ENCODE measurements at places on chromosomes 12 and 14.

- DNase-seq = no peak
These were observed 21.7 kb upstream of the VRTN start for GRCh38 chr14:74326369-74327152.

DNA sequence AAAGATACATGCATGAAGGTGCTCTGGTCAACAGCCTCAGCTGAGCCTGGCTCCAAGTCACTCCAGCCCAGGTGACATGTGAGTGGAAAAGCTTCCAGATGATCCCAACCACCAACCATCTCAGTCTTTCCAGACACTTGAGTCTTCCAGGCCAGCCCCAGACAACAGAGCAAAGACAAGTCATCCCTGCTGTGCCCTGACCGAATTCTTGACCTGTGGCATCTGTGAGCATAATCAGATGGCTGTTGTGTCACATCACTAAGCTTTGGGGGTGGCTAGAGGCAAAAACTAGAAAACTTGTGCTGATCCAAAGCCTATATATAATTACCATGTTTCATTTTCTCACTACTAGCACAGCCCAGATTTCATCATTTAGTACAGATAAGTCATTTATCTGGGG lies 50.8 kb upstream of the ISM2 start:
- DNase-seq = no peak

DNA sequence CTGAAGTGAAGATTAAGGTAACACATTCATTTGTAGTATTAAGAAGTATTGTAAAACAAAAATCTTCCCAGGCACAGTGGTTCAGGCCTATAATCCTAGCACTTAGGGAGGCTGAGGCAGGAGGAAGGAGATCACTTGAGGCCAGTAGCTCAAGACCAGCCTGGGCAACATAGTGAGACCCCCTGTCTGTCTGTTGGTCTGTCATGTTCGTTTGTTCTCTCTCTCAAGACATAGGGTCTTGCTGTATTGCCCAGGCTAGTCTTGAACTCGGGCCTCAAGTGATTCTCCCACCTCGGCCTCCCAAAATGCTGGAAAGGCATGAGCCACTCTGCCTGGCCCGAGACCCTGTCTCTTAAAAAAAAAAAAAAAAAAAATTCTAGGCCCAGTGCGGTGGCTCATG lies 6.7 kb downstream of the TULP3 start:
- no peak for DNase-seq

GRCh38 chr14:73250781-73251500 lies 13.6 kb downstream of the PAPLN start:
- no peak for DNase-seq

- no peak for DNase-seq
These were observed 8.3 kb downstream of the FMNL3 start for GRCh38 chr12:49698619-49699545.

- DNase-seq = no peak
These were observed 45.4 kb downstream of the SYNE3 start for GRCh38 chr14:95471016-95471415.

- no peak for DNase-seq
These were observed 29.7 kb downstream of the ATP2A2 start for GRCh38 chr12:110310763-110311162.

DNA sequence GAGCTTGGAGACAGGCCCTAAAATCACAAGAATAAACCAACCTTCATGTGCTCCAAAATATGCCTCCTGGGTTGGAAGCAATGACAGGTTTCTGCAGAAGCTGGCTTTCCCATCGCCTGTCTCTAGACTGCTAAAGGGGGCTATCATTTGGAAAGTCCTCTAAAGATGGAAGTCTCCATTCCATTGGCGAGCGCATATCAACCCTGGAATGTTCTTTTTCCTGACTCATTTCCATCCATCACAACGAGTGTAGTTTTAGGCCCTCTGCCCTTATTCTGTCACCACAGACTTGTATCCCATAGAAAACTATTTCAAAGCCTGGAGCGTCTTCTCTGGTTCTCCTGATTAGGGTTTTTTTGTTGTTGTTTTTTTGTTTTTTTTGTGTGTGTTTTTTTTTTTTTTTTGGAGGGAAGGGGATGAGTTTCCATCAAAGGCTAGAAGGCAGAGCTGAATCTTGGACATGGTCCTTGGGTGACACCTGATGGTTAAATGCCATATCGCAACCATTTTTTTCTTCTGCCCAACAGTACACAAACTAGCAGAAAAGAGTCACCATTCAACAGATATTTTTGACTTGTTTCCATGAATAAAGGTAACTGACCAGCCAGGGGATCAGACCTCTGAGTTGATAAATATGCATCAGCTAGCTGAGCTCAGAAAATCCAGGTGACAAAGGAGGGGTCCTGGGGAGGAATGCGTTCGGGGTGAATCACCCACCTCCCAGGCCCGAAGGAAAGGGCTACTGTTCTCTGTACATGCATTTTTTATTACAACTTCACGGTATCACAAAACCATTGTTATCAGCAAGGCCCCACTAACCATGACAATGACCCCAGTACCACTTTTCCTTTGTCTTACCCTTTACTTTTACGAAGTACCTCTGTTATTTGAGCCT lies 40.5 kb downstream of the KCNA5 start:
- no peak for DNase-seq

- DNase-seq = no peak
These were observed 306.7 kb downstream of the EMP1 start for GRCh38 chr12:13503094-13503835.

DNA sequence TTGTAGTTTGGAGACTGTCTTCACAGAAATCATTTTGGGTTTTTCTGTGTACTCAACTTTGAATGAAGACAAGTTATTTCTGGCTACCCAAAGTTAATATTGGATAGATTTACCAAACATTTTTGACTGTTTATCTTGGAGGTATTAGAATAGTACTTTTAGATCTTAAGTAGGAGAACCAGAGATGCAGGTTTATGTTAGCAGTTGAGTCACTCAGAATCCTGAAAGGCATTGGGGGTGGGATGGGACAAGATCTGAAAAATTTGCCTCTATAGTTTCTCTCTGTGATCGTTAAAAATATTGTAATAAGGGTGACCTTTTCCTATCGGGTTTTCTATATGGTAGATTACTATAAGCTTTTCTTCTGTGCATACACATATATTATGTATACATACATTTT lies 112.3 kb downstream of the TTC6 start:
- no peak for DNase-seq

DNA sequence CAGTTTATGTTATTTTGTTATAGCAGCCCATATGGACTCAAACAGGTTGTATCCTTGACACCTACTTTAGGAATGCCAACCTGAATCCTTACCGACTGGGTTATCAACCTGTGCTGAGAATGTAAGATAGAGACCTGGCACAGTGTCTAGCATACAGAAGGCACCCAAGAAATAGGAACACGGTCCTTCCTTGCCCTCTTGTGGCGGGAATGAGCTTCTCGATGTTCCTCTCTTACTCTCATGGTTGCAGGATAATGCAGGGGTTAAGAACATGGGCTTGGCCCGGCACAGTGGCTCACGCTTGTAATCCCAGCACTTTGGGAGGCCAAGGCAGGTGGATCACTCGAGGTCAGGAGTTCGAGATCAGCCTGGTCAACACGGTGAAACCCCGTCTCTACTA lies 6.5 kb downstream of the C12orf43 start:
- no peak for DNase-seq

- no peak for DNase-seq
These were observed 34.3 kb downstream of the FGD6 start for GRCh38 chr12:95182868-95183415.

DNA sequence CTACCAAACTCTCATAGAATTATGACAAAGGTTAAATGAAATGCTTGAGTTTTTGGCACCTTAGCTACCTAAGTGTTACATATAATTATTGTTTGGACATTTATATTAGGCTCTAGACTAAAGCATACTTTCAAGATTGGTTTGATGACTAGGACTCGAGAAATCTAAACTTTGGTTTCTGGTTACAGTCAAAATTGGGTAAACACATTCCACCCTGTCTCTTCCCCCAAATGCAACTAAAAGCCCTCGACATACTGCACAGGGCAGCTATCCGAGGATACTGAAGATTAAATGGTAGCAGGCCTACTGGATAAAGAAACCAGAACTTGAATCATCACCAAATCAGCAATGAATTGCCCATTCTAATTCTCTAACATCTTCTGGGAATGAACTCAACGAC lies 369.1 kb downstream of the PRKD1 start:
- DNase-seq = no peak

- DNase-seq = no peak
These were observed 19.5 kb downstream of the PLXNC1 start for GRCh38 chr12:94167756-94168416.

DNA sequence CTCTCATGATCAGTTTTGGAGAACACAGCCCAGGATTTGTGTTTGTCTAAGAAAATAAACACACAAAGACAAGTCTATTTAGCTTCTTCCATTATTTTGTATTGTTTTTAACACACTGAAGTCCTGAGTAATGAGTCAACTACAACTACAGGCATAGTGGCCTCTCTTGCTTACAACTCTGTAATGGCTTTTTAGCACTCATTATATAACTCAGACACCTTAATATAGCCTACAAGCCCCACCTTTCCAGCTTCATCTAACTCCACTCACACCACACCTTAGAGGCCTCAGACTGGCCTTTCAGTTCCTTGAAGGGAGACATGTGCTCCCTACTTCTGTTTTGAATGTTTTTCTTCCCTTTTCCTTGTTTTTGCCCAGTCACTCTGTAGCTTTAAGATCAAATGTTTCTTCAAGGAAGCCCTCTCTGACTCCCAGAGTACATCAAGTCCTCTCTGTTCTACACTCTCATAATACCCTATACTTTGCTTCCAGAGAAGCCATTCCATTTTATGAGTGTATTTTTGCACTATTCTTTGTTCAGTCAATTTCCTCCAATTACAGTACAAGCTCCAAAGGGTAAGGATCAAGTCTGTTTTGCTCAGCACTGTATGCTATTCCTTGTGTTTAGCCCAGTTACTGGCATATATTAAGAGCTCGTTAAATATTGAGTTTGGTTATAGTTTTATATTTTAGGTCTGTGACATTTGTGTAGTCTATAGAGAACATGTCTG lies 233.6 kb upstream of the ARHGAP5 start:
- DNase-seq = no peak

- no peak for DNase-seq
These were observed 57.2 kb upstream of the FICD start for GRCh38 chr12:108457734-108458361.

DNA sequence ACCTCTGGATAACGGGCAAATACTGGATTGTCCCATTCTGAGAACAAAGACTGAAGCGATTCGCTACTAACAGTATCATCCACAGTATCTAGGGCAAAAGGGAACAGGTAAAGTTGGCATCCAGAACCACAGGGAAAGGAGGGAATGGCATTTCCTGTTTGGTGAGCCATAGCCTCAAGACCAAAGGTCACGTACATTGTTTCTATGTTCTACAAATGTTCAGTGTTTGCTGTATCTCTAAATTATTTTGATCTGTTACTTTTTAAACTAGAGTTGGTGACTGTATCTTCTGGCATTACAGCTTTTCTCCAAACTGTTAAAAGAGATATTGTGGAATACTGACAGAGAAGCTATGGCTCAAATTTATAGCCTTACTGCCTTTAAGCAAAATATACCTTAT lies 9.7 kb downstream of the MLH3 start:
- no peak for DNase-seq

GRCh38 chr14:21264025-21264801 lies 5.0 kb downstream of the HNRNPC start:
- no peak for DNase-seq

GRCh38 chr12:13504736-13505135 lies 308.2 kb downstream of the EMP1 start:
- DNase-seq = no peak

DNA sequence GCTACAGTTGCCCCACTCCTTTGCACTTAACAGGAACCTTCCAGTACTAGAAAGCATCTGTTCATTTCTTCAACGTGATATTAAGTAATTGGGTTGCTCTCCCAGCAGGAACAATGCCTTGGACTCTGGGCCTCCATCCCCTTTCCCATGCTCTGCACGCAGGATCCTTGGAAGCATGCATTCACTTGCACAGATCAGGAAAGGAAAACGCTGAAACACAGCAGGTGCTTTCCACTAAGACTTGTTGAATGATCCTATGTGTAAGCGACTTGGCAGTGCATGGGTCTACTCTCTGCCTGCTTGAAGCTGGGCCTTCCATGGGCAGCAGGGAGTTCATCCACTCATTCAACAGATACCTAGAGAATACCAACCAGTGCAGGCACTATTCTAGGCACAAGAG lies 2.3 kb downstream of the LTBP2 start:
- DNase-seq = no peak

DNA sequence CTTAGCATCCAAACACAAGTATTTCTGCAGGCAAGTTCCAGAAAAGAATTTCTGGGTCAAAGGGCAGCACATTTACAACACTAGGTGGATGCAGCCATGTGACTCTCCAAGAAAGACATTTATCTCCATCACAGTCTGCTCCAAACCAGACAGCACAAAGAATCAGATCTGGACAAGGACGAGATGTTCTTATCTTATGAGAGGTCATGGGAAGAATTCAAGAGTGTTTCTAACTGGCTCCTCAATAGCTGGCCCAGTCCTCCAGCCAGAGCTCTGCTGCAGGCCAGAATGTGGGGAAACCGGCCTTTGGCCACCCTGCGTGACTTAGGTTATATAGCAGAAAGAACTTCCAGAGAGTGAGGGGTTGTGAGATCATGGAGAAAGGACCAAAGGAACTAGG lies 17.4 kb downstream of the TMEM119 start:
- no peak for DNase-seq

DNA sequence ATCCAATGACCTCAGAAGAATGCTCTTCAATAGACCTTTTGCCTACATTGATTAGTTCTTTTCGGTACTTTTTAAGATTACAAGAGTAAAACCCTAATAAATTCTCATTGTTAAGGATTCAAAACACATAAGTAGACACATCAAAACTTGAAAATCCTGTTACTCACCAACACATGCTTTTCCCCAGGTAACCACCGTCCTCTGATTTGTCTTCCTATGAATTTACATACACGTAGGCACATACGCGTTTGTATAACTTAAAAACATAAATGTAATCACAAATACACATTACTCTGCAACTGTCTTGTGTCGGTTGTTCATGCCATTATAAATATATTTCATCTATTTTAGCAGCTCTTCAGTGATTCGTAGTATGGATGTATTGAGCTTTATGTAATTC lies 910 bp upstream of the WASHC4 start:
- DNase-seq = no peak

GRCh38 chr12:58247633-58248032 lies 306.3 kb downstream of the ATP23 start:
- DNase-seq = no peak

- DNase-seq = no peak
These were observed 78.7 kb upstream of the ZDHHC17 start for GRCh38 chr12:76685246-76685678.

GRCh38 chr12:53299101-53299453 lies 418 bp upstream of the MYG1 start:
- no peak for DNase-seq

GRCh38 chr12:85296362-85296761 lies 16.3 kb downstream of the ALX1 start:
- DNase-seq = no peak

GRCh38 chr12:21786041-21786531 lies 11.6 kb upstream of the KCNJ8 start:
- DNase-seq = no peak

GRCh38 chr12:33006106-33006505 lies 109.5 kb upstream of the PKP2 start:
- no peak for DNase-seq
